ENCODE measurements at places on chromosomes 16 and 17. TPM values are rescaled to one million over a fixed set of nuclear protein-coding genes. Genes with fewer than 3 reads are reported as not detected.

- no peak for DNase-seq
Measured at GRCh38 chr17:3558603-3559269, 1.1 kb upstream of the TRPV3 start.

DNA sequence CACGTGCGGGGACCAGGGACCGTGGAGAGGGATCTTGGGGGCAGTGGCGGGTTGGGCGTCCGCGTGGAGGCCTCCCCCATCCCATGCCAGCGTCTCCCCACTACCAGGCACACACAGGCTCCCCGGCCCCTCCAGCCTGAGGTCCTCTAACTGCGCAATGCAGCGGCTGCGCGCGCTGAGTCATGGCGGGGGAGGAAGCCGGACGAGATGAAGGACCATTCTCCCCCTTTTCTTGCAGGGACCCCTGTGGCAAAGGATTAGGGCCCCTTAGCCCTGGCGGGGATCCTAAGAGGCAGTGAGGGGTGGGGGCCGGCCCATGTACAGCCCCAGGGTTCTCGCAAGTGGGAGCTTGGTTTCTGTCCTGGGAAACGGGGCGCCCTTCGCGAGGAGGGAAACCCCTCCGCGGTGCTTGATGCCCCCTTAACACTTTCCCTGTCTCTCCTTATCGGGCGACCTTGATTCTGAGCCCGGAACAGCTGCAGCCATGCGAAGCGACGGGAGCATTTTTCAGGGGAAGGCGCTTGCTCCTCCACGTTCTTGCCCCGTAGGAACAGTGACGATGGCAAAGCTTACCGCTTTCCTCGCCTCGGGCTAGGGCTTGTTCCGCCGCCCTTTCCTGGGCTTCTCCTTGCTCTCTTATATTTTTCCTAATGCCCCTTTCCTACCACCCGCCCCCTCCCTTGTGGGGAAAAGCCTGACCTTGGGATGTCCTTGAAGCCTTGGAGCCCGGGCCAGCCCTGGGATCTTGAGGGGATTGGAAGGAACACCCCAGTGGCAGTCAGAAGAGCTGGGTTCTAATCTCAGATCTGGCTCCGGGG, 592 bp downstream of the ALDOA start:
- peak; percentile 84 for DNase-seq

- DNase-seq, result no peak
Measured at GRCh38 chr16:26344976-26345375, 653.2 kb downstream of the HS3ST4 start.

GRCh38 chr16:71707199-71707598, 17.3 kb downstream of the PHLPP2 start:
- no peak for DNase-seq

Gene TRPV3
- total RNA-seq, result 0.26 TPM

Gene GJC1
- 22.8 TPM for total RNA-seq

All from upper lobe of right lung (tissue), 1 donor.